ENCODE measurements at places on chromosomes 11 and 22.
A peak's percentile ranks its signal among the peaks of the same experiment; 100 is the strongest.

- peak; percentile 30 for DNase-seq
These were observed 109.8 kb downstream of the BCR start for GRCh38 chr22:23289851-23290724.

- DNase-seq, result no peak
These were observed 3.2 kb downstream of the KCTD17 start for GRCh38 chr22:37054600-37055365.

DNA sequence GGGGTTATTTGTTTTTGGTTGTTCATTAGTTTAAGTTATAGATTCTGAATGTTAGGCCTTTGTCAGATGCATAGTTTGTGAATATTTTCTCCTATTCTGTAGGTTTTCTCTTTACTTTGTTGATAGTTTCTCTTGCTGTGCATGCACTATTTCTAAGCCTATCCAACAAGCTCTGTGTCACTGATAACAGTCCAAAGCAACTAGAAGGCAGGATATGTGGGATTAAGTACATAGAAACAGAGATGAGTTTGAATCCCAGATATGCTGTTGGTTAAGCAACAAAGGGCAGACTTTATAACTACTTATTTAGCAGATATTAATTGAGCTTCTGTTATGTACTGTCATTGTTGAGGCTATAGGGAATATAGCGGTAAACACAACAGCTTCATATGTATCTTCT lies 390.4 kb downstream of the INSC start:
- no peak for DNase-seq

DNA sequence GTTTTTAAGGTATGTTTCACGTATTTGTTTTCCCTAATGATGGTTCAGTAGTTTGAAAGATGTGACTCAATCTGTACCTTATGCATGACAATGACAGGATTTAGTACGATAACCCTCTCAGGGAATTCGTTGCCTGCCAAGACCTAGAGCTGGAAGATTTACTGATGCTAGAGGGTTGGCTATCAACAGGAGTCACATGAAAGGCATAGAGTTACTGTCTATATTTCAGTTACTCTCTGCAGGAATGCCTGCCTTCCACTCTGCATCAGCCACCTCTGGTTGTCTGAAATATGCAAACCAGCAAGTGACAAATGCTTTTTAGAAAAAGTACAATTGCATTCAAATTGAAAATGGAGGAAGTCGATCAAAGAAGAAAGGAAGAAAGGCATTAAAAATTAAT lies 276.3 kb upstream of the RAG2 start:
- DNase-seq, result no peak

DNA sequence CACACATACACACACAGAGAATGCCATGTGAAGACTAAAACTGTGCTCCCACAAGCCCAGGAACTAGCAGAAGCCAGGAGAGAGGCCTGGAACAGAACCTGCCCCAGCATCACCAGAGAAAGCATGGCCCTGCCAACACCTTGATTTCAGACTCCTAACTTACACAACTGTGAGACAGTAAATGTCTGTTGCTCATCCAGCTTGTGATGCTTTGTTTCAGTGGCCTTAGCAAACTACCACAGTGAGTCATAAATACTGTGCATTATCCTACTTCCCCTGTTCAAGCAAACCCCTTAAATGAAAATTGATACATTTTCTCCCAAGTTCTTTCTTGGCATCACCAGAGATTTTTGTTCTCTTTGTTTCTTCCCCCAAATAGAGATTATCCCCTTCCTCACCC lies 1539.4 kb upstream of the TENM4 start:
- DNase-seq, result no peak

- no peak for DNase-seq
These were observed 47.5 kb downstream of the PICALM start for GRCh38 chr11:86021377-86021776.

DNA sequence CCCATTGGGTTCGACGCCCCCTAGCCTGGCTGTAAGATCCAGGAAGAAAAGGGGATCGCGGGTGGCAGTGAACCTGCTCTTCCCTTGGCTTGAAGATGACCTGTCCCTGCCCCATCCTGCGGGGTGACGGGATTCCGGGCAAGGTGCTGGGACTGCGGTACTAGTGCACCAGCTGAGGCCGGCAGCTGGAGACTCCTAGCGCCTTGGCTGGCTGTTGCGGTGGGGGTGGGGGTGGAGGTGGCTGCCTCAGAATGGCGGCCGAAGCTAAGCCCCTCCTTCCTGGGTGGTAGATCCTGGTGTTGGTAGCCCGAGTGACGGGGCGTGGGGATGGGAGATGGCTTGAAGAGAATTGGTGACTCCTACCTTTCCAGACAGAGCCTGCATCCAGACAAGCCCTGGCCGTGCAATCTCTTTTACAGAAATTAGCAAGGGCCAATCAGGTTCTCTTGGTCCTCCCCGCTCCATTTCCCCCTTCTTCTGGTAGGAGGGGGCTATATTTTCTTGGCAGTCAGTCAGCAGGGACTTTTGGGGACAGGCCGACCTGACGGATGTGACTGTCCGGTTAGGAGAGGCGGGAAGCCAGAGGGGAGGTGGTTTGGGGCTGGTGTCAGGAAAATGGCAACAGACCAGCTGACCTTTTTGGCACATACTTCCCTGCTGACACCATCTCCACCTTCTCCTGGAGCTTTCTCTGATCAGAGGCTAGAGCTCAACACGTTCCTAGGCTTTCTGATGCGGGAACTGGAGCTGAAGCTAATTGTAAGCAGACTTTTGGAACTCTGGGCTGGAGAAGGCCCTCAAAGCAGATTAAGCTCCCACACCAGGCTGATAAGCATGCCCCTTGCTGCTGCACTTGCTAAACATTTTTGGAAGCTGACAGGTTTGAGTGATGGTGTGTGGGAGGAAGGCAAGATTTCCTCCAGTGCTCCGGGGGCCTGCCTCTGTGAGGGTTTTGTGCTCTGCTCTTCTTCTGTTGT lies 2.0 kb downstream of the NAV2 start:
- no peak for DNase-seq

DNA sequence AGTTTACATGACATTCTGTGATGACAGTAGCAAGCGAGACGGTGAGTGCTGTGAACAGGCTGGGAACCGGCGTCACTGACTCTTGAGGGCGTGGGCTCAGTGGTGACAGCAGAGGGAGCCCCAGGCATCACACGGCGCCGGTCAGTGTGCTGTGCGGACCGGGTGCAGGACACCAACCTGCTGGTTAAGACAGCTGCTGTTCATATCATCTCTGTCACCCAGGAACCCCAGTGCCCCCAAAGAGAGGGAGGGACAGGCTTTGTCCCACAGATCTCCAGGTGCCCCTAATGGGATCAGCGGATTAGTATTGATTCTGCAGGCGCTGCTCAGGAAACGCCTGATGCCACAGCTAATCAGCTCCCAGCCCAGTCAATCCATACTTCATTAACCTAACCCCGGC lies 18.4 kb downstream of the B3GAT1 start:
- DNase-seq, result no peak

- no peak for DNase-seq
These were observed 34.2 kb upstream of the CACNG2 start for GRCh38 chr22:36737776-36738175.

DNA sequence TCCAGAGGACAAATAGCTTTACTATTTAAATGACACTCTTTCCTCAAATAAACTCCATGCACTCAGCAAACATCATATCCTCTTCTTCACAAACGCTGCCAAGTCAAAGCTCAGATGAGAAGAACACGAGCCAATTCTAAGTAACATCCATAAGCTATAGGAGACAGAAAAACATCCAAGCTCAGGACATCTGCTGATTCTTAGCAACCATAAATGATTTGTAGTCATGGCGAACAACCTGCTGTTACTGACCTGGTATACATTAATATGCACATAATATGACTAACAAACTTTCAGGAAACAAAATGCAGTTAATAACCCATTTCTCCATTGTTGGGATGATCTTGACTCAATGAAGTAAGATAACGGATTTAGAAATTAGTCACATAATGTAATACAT lies 6.7 kb downstream of the GALNT18 start:
- DNase-seq, result no peak

DNA sequence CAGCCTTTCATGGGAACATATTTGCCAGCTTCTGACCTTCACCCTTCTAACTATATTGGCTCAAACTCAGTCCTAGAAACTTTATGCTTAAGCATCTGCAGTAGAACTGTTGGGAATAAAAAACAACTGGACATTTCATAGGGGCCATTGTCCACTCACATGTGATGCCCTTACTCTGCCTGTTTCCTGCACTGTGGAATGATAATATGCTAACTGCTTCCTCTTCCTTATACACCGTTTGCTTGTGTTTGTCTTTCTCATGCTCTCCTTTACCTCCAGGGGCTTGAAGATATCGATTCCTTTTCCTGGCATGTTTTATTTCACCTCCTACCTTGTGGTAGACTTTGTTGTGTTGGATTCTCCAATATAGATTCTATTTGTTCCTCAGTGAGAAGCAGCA lies 333.0 kb upstream of the DDI1 start:
- DNase-seq, result no peak

- no peak for DNase-seq
These were observed 30.3 kb upstream of the GGTLC2 start for GRCh38 chr22:22614065-22614464.

- DNase-seq, result no peak
These were observed 24.6 kb downstream of the RPS6KA4 start for GRCh38 chr11:64383580-64383979.

GRCh38 chr11:8230178-8230859 lies 33.4 kb downstream of the LMO1 start:
- DNase-seq, result no peak

DNA sequence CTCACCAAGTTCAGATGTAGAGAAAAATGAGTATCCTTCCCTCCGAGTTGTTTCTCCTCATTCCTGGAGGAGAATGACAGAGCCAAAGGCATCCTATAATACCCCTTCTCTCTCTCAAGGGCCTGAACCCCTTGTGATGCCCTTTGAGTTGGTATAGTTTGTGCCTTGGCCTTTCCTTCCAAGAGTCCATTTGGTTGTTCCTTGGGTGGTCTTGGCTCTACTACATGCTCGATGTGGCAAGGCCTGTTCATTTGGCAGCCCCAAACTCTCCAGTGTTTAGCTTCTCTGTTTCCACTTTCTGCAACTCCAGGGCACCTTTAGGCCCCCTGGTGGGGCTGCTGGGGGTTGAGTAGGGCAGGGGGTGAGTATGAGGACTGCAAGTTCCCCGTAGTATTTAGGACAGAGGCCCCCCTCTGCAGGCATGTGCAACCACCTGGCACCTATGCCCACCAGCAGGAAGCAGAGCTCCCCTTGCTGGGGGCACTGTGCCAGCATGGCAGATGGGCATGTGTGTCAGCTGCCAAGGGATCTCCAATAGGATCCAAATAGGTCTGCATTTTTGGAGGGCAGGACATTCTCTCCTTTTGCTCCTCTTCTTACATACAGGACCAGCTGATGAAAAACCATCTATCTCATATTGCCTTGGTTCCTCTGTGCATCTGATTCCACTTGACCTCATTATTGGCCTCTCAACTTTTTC lies 217.2 kb upstream of the CADM1 start:
- DNase-seq, result no peak

DNA sequence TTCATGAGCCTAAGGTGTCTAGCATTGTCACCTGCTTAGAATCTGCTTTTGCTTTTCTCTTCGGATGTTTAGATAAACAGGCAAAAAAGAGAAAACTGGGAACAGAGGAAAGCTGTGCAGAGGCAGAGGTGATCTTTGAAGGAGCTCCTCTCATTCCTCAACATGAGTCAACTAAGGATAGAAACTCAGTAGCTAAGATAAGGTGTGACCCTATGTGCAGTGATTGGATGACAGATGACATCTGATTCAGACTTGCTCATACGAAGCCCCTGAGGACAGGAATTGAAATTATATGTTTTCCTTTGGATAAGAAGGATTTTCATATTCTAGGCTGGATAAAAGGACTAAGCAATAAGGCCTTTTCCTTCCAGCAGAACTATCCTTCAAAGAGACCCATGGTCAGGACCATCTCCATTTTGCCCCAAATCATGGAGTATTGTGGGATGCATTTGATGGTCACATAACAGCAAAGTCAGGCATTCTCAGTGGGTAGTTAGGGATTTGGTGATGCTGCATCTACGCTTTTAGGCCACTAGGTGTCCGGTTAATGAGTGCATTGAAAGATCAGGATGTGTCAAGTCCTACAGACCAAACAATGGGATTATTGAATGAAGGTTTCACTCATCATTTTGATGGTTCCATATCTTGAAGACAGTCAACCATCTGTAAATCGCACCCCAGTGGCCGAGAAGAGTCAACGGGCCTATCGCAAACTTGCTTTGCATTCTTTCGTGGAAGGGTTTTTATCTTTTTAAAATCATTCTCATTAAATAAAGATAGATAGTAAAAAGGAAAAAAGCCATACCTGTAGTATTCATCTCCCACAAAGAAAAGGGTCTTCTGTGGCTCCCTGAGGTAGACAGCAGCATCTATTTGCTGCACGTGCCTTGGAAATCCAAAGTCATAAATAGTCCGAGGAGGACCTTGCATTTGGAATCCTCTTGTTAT lies 32.2 kb downstream of the MMP20 start:
- no peak for DNase-seq

GRCh38 chr22:42462016-42462415 lies 29.8 kb upstream of the NFAM1 start:
- DNase-seq, result no peak

DNA sequence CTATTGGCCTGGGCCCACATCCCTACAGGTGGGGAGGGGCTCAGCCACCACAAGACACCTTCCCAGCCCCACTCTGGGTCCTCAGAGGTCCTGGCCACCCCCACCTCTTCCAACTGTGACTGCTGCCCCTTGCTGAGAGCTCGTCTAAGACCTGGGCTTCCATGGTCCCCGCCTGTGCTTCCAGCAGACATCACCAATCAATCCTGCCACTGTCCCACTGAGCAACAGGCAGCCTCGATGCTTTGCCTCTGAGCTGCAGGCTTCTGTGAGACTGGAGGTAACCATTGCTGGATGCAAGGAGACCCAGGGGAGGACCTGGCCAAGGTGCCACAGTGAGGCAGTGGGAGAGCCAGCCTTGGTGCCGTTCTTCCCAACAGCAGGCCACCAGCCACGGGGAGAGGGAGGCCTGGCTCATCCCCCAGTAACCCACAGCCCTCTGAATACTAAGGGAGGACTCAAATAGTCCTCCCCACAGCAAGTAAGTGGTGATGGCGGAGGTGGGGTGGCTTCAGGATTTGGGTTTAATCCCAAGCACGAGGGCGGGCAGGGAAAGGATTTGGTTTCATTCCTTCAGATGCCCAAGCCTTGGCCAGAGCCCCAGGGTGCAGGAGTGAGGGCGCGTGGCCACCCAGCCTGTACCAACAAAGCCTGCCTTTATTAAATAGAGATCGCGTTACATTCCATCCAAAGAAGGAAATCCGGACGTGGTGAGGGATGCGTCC lies 5.5 kb upstream of the FADS3 start:
- DNase-seq, result no peak

Data from stimulated activated CD8-positive, alpha-beta memory T cell treated with anti-CD3 and anti-CD28 coated beads, Interleukin-2, amount 100 ng/mL, for 48 hours (primary cell).